ENCODE measurements at places on chromosomes 5 and 9.

DNA sequence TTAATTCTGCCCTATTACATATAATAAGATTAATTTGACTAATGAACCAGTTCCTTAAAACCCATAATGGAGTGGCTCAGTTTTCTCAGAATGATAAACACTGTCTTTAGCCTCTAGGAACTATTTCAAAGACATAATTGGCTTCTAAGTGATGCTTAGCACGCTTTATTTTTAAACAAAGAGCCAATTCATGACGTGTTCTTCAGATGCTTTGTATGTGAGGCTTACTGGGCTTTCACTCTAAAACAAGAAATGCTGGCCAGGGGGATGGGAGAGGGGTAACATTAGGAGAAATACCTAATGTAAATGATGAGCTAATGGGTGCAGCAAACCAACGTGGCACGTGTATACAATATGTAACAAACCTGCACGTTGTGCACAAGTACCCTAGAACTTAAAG lies 7.6 kb upstream of the SFXN1 start:
- no peak for DNase-seq

GRCh38 chr5:131423056-131423455 lies 159.2 kb downstream of the CDC42SE2 start:
- DNase-seq, result no peak

GRCh38 chr9:127633216-127633862 lies 21.3 kb downstream of the STXBP1 start:
- no peak for DNase-seq

- DNase-seq, result peak; percentile 50
These were observed 36.7 kb upstream of the KCNIP1 start for GRCh38 chr5:170466988-170467707.

DNA sequence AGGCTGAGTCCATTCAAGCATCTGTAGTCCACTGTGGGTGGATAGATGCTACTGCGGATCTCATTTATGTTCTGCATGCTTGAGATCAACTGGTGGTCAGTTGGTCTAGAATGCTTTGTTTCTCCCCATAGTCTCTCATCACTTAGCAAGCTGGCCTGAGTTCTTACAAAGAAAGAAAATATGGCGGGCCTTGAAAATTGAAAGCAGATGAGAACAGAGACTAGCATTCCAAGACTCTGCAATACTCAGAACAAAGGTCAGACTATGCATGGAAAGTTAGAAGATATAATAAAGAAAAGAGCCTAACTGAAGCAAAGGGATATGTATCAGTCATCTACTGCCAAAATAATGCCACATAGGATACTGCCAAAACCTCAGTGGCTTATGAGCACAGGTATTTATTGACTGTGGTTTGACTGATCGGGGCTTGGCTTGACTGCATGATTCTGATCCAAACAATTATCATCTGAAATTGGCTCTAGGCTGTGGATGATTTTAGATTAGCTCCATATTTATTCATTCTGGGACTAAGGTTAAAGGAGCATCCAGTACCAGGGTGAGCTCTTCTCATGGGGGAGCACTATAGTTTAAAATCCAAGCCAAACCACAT lies 258.9 kb downstream of the TAF11L14 start:
- no peak for DNase-seq

DNA sequence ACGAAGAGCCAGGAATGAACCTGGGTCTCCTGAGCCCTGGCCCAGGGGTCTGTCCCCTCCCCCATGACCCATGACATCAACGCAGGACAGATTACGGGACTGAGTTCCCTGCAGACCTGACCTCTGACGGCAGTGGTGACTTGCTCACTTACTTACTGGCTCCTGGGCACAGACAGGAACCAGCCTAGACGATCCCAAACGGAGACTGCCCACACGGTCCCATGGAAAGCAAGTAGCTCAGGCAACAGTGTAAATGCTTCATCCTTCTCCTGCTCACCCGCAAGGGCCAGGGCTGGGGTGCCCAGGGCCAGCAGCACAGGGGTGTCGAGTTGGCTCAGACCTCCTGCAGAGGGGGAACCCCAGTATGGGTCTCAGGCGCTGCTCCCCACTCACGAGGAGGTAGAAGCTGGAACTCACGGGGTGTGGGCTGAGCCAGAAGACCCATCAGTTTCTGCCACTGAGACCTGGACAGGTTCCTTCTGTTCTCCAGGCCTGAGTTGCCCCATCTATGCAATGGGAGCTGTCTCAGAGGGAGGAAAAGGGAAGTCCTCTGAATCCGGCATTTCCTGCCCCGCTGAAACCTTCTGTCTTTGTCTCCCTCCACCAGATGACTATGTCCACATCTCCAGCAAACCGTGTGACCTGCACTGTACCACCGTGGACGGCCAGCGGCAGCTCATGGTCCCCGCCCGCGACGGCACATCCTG lies 5.6 kb downstream of the ADAMTSL2 start:
- DNase-seq, result no peak

- DNase-seq, result no peak
These were observed 140.6 kb downstream of the FSTL4 start for GRCh38 chr5:133471699-133472098.

- peak; percentile 47 for DNase-seq
These were observed 814 bp downstream of the KIF12 start for GRCh38 chr9:114098021-114098935.

- DNase-seq, result no peak
These were observed 1.0 kb downstream of the ELAVL2 start for GRCh38 chr9:23824830-23825591.

Data from activated CD8-positive, alpha-beta T cell treated with anti-CD3 and anti-CD28 coated beads for 36 hours (primary cell).